ENCODE measurements at places on chromosomes 13 and 19. TPM values are rescaled to one million over a fixed set of nuclear protein-coding genes. Genes with fewer than 3 reads are reported as not detected.

DNA sequence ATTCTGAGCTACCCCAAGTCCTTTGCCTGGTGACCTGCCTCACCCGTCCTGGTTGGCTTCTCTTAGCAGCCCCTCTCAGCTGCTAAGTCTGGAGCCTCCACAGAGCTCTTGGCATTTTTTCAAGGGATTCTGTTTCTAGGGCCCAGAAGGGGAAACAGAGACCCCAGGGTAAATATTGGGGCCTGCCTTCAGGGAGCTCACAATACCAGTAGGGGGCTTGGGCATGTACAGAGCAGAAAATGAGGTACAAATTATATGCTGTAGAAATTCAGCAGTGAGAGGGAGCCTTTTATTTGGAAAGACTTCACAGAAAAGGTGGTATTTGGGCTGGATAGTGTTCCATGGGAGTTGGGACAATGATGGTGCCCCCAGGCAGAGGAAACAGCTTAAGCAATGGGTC, 3.7 kb downstream of the SAMD4B start:
- no peak for DNase-seq

ELANE gene
- 0.34 TPM for polyA plus RNA-seq

DNA sequence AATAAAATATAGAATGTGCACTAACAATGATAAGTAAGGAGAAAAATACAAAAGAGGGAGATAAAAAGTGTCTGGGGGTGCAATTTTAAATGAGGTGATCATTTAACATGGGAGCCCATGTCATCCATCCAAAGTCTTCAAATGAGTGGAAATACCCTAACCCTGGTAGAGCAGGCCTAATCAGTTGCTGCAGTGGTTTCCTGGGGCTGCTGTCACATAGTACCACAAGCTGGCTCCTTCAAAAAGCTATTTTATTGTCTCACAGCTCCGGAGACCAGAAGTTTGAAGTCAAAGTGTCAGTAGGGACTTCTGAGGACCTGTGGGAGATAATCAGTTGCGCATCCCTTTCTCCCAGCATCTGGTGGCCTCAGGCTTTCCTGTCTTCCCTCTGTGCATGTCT, 717.9 kb downstream of the DIAPH3 start:
- no peak for DNase-seq

DNA sequence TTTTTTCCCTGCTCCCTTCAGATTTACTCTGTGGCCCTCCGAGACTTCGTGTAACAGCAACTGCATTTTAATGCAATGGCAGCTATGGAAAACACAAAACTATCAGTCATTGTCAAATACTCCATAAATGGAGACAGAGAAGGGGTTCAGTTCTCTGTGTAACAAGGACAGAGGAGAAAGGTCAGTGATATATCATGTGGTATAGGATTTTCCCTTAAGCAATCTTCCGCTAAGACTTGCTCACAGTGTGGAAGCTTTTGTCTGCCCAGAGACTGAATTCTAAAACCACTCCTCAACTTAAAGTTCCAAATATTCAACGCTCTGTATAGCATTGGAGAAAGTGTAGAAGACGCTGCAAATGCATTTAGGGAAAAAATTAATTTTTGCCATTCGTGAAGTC, 111.3 kb upstream of the EDNRB start:
- DNase-seq = no peak

DIRAS1 gene
- 3.5 TPM for polyA plus RNA-seq

GRCh38 chr13:53079691-53080090, 51.1 kb downstream of the OLFM4 start:
- no peak for DNase-seq

DNA sequence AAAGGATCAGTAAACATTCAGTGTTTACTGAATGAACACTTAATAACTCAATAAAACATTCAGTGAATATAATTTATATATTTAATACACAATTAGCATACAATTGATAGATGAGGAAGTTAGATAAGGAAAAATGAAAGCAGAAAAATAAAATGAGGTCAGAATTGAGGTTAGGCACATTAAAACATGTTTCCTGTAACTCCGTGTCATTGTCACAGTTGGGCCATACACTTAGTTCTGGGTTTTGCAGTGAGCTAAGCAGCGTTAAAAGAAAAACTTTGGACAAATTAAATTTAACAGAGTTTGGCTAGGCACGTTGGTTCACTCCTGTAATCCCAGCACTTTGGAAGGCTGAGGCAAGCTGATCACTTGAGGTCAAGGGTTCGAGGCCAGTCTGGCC, 71.4 kb downstream of the MIPEP start:
- DNase-seq = no peak

DNA sequence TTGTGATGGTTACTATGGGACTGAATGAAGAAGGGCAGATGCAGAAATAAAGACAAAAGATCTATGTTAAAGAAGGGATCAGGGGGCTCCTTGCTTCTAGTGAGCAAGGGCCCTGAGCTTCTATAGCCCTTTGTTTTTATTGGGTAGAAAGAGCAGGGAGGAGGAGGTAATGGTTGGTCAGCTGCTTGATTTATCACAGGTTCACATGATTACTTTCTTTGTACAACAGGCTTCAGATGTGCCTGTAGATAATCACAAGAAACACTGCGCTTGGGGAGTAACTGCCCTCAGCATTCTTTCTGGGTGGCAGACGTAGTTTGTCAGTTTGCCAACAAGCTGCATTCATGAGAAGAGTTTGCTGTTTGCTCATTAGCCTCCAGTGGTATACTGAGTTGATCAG, 4.8 kb upstream of the ZNF439 start:
- DNase-seq = no peak

NAA16 gene
- polyA plus RNA-seq = 59.8 TPM

RHPN2 gene
- polyA plus RNA-seq = 18.3 TPM

GRCh38 chr13:87124785-87125074, 546.4 kb upstream of the SLITRK5 start:
- DNase-seq = no peak

DNA sequence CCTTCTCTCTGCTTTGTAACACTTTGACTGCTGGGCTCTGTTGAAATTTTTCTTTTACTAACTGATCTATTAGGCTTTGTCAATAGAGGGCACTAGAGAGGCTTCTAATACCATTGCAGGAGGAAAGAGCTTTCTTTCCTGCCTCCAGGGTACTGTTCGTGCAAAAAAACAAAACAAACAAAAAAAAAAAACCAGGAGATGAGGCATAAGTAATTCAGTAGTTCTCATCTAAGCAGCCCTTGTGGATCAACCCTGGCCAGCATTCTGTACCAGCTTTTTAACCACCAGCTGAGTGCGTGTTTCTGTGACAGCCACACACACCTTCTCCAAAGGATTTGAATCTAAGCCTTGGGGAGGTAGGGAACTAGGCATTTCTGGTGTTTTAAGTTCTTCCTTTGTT, 1707.6 kb upstream of the SLC10A2 start:
- DNase-seq = no peak

DNA sequence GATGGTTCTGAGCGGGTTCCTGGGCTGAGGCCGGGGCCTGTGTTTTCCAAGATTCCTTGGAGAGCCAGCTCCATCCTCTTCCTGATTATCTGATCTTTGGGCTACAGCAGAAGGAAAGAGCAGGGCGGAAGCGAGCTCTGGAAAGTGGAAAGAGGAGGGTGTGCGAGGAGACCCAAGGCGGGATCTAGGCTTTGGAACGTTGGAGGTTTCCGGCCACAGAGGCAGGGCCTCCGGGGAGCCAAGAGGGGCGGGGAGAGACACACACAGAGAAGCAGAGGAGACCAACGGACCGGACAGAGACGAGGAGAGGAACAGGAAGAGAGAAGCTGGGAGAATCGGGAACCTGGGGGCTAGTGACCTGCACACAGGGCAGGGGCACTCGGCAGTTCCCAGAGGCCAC, at the start of gene CLEC11A:
TSS of gene CLEC11A (plus strand) at position 296 of the 400 bp plus-strand sequence. CDS start 162 bp downstream, outside the sequence.
- DNase-seq = no peak

DNA sequence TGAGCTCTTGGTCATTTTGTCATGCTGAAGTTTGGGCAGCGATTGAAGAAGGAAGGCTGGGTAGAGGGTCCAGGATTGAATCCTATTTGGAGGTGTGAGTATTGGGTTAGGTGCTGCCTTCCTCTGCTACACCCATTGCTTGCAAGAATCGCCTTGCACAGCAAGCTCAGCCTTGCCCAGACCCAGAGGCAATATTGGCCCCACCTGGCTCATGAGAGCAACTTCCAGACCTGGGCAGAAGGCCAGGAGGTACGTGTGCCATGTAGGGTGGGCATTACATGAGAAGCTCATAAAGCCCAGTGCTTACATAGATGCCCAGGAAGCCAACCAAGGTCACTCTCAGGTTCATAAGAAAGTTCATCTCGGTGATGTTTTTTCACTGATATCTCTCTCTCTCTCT, 718.0 kb downstream of the EFNB2 start:
- no peak for DNase-seq

DNA sequence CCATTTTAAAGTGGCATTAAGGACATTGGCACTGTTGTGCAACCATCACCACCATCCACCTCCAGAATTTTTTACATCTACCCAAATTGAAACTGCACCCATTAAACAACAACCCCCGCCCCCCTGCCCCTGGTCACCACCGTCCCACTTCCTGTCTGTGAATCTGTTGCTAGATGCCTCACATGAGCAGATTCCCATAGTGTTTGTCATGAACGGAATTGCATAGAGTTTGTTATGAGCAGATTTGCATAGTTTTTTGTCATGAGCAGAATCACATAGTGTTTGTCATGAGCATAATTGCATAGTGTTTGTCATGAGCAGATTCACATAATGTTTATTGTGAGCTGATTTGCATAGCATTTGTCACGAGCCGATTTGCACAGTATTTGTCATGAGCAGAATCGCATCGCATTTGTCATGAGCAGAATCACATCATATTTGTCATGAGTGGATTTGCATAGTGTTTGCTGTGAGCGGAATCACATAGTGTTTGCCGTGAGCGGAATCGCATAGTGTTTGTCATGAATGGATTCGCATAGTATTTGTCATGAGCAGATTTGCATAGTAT, 54.0 kb upstream of the GTF3A start:
- no peak for DNase-seq

NCCRP1 gene
- 0.99 TPM for polyA plus RNA-seq

- DNase-seq = no peak
Observed at GRCh38 chr13:87376081-87376480, 295.1 kb upstream of the SLITRK5 start.

- DNase-seq = no peak
Observed at GRCh38 chr19:47992070-47992469, at the start of gene BSPH1. BSPH1 (minus strand) TSS chr19:47992170; CDS start chr19:47992081, 89 bp downstream.

Measured in left renal cortex interstitium (tissue), 4 donors.